ENCODE measurements at places on chromosomes 3 and 15.

DNA sequence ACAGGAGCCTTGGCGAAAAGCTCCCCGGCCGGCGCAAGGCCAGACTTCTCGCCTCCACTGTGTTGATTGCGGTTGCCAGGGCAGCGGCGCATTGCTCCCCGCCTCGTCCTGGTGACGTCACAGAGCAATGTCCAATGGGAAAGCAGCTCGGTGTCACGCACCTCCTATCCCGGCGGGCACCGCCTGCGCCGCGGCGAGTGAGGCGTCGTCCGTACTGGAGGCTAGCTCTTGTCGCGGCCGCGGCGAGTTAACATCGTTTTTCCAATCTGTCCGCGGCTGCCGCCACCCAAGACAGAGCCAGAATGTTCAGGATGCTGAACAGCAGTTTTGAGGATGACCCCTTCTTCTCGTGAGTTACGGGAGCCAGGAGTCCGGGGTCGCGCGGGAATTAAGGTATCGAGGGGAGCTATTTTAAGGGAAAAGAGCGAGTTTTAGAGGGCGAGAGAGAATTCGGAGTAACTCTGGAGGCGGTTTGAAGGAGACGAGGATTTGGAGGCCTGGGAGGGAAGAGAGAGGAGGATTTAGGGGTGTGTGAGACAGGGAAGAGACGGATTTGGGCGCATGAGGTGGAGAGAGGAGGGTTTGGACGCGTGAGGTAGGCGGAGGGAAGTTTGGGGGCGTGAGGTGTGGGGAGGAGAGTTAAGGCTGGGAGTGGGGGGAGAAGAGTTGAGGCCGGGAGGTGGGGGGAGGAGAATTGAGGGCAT is at the start of gene MLF1:
Gene MLF1, plus strand, starts transcription at position 196 of the 704 bp plus-strand sequence. Its CDS starts 107 bp downstream, at position 303.
- DNase-seq = peak; percentile 95

DNA sequence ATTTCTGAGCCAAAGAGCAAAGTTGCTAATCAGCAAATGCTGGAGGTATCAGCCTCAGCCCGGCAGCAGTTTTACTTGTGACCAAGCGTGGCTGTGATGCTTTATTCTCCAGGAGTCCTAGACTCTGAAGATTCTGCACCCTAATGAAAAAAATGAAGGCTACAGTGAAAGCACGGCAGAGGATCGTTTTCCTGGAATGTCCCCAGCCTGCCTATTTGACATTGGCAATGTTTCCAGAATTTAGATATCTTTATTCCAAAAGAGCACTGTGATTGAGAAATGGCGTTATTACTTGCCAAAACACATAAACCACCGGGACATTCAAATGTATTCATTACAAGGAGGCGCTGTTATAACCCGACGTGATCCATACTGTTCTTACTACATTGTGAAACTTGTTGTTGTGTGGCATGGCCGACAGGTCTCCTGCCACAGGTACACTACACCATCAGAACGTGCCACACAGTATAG is 263.8 kb downstream of the SLCO3A1 start:
- no peak for DNase-seq

GRCh38 chr3:143585720-143586456 is 262.4 kb downstream of the SLC9A9 start:
- no peak for DNase-seq

GRCh38 chr3:163218336-163218735 is 1721.7 kb downstream of the OTOL1 start:
- DNase-seq = no peak

- DNase-seq = no peak
Measured at GRCh38 chr15:98051734-98052133, 91.2 kb downstream of the ARRDC4 start.

DNA sequence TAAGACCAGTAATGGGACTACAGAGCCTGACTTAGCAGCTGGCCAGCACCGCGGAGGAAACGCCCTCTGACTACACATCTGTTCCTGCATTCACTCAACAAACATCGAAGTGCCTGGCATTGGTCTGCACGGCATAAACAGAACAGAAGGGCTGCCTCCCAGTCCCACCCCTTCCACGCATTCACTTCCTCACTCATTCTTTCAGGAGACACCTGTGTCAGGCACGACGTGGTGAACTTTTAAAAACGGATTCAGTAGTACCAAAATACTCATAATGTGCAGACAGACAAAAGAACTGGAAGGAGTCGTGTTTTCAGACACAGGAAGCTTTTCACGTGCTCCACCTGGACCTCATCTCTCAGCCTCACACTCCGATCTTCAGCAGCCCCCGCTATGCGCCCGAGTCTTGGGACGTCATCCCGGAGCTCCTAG is 123.3 kb downstream of the XXYLT1 start:
- peak; percentile 69 for DNase-seq

- DNase-seq = no peak
Measured at GRCh38 chr3:178480274-178480673, 56.0 kb upstream of the KCNMB2 start.

DNA sequence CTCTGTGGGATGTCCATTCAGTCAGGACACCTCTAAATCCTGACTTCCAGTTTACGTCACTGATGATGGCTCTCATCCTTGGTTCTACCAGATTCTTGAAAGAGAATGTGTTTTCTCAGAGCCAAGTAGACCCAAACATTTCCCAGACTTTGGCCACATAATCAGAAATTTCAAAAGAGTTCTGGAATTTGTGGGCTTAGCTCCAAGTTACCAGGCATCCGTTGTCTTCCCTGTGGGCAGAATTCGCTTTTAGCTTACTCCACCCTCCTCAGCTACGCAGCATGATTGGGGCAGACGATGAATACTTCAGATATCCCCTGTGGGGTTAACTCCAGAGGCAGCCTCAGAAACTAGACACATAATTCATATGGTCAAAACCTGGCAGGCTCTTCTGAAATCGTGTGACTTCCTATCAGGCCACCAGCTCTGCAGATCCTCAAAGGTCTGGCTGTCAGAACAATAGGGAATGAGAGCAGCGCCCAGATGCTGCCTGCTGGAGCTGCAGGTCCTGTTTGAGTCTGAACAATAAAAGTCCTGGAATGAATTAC is 30.6 kb downstream of the CRTC3 start:
- peak; percentile 89 for DNase-seq

GRCh38 chr15:44458429-44458828 is 31.0 kb downstream of the CTDSPL2 start:
- no peak for DNase-seq

GRCh38 chr3:99332276-99332675 is 306.1 kb upstream of the COL8A1 start:
- DNase-seq = no peak

GRCh38 chr3:174329321-174329720 is 529.8 kb upstream of the NAALADL2 start:
- peak; percentile 22 for DNase-seq

- peak; percentile 29 for DNase-seq
Measured at GRCh38 chr3:170330366-170330765, 27.1 kb upstream of the SKIL start.

DNA sequence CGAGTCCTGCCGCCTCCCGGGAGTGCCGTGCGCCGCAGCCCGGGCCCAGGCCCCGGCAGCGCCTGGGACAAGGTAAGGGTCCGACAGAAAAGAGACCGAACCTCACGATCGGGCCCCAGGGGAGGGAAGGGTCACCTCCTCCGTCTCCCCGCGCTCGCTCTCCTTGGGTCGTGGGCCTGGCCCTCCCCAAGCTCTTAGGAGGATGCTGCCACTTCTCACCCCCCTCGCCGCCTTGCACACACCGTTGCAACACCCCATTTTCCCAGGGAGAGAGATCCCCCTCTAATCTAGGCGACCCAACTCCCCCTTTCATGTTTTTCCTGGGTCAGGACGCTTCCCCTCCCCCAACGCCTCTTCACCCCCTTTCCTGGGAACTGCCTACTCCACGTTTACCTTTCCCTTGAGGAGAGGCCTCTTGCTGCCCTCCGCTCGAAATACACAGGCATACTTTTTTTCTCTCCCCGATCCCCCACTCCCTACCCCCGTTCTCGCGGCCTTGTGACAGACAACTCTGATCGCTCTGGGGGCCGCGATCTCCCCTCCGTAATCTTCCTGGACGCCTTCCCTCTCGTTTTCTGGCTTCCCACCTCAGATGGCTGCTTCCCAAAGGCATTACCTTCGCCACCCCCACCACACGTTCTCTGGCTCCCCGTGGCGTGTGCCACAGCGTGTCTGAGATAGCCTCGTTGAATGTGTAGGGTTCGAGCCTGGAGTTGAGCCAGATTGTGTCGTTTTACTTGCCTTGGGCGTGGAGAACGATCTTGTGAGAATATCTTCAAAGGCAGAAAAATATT is 688 bp downstream of the SETD5 start:
- DNase-seq = peak; percentile 35

DNA sequence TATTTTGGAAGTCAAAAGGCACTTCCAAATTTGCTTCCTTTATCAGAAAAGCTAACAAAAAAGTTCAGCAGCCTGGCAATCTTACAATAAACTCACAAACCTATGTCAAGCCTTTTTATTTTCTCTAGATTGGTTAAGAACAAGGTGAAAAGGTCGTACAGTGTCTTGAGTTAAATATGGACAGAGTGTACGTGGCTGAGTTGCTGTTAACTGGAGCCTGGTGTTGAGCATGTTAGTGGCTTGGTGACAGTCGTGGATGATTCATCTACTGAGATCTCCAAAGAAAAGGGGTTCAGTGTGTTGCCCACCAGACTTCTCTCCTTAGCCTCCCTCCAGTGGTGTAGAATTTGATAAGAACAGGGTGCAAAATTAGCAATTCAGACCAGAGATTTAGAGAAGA is 89.7 kb downstream of the SSR3 start:
- DNase-seq = no peak

GRCh38 chr15:35557544-35557943 is 11.6 kb upstream of the DPH6 start:
- DNase-seq = peak; percentile 92

DNA sequence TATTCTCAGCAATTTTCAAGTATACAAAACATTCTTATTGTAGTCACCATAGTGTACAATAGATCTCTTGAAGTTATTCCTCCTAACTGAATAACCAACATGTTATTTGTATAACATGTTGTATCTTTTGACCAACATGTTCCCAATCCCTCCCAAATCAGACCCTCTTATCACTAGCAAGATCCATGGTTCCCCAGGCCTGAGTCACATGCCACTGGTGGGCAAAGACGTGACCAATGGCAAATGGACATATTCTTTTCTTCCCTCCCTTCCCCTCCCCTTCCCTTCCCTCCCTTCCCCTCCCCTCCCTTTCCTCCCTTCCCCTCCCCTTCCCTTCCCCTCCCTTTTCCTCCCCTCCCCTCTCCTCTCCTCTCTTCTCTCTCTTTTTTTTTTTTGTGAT is 45.4 kb downstream of the AMOTL2 start:
- DNase-seq = no peak

DNA sequence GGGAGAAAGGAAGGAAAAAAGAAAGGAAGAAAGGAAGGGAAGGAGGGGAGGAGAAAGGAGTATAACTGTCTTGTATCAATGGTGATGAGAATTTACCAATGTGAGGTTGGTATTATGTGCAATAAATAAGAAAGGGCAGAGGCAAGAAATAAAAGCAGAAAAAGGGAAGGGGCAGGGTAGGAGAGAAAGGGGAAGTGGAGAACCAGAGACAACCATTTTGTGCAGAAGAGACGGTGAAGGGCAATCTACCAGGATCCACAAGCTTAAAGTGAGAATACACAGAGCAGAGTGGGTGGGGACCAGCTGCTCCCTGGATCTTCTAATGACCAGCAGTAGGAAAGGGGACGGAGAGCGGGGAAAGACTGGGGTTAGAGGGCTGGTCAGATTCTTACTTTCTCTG is 106.9 kb upstream of the SLCO2A1 start:
- DNase-seq = no peak

GRCh38 chr3:9916346-9916733 is 558 bp upstream of the IL17RC start:
- DNase-seq = peak; percentile 55

- DNase-seq = no peak
Measured at GRCh38 chr3:177676947-177677587, 479.8 kb upstream of the TBL1XR1 start.

- no peak for DNase-seq
Measured at GRCh38 chr15:26453914-26454313, 319.0 kb downstream of the GABRB3 start.

GRCh38 chr3:79354179-79354688 is 413.6 kb downstream of the ROBO1 start:
- DNase-seq = peak; percentile 28

DNA sequence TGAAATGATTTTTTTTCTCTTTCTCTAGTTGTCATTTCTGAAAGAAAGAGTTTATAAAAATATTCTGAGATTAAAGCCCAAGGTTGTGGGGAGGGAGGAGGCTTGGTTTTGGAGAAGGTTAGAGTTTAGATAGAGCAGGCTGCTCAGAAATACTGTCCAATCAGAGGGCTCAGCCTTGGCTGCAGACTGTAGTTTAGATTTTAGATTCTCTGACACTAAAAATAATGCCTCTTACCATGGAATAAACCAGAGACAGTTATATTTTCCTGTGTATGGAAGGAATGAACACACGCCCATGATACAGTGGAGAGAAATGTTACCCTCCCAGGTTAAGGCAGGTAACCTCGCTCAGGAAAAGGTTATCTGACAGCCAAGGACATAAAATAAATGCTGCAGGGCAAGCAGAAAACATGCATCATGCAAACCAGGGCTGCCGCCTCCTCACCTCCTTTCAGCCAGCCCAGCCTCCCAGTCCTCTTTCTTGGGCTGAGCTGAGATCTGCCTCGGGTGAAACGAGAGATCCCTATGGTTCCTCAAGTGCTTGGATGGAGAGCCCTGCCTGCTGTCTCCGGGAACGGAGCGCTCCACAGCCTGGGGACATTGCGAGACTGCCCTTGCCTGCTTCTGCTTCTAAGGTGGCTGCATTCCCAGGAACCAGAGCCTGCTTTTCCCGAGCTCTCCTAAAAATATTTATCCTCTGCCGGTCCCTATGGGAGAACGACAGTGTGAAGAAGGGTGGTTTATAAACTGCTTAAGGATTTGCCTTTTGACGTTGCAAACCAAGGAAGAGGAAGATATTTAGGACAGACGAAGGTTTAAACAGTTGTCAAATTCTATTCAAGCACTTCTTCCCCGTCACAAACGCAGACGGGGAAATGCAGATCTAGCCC is 848 bp downstream of the NCEH1 start:
- DNase-seq = peak; percentile 39

GRCh38 chr15:94164971-94165370 is 66.4 kb upstream of the MCTP2 start:
- DNase-seq = no peak

DNA sequence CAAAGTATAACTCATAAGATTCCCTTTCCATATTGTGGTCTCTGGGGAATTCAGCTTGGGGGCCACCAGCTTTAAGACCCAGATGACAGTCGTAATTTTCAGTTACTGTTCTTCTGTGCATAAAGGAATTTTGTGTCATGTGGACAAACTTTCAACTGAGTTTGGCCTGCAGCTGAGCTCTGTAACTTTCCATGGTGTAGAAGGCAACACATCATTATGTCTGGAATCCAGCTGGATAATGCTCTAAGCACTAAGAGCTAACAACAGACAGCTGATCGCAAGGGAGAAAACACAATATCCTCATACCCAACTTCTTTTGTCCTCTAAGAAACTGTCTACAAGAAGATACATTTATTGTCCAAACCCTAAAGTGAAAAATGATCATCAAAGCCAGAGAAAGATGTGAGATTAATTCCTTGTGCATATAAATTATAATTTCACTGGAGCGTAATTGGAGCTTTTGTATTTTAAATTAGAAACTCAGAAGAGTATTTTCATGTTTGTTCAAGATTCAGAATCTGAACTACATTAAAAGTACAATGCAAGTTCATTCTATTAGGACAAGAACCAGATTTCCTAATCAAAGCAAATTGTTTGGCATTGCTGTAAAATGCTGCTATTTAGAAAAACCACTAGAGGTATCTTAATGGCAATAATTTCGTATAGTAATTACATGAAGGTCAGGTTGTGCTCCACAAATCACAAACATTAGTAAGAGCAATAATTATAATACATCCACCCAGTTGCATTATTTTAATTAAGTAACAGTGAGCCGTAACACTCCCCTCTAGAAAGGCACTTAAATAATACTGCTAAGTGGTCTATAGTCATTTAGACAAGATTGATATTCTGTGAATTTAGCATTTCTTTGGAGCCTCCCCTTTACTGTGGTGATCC is 218.8 kb downstream of the ATP8B4 start:
- DNase-seq = peak; percentile 68

All from iris pigment epithelial cell (primary cell).